Body of pancreas (tissue), 4 donors: ENCODE measurements at places on chromosomes 16 and 17. TPM values are rescaled to one million over a fixed set of nuclear protein-coding genes. Genes with fewer than 3 reads are reported as not detected.

- no peaks in the 10 kb centered on the region for H3K4me1 ChIP-seq
- no peak overlapping the region for H3K27ac ChIP-seq
- no peak for DNase-seq
- no peaks in the 10 kb centered on the region for H3K36me3 ChIP-seq
These were observed 31.0 kb downstream of the LDHD start for GRCh38 chr16:75085556-75085955.

GRCh38 chr16:61194573-61194972 lies 841.7 kb downstream of the CDH8 start:
- no peaks in the 10 kb centered on the region for H3K36me3 ChIP-seq
- no peak for DNase-seq
- no peak overlapping the region for H3K27ac ChIP-seq
- H3K4me1 ChIP-seq = no peaks in the 10 kb centered on the region
- no peak overlapping the region for H3K4me3 ChIP-seq

DNA sequence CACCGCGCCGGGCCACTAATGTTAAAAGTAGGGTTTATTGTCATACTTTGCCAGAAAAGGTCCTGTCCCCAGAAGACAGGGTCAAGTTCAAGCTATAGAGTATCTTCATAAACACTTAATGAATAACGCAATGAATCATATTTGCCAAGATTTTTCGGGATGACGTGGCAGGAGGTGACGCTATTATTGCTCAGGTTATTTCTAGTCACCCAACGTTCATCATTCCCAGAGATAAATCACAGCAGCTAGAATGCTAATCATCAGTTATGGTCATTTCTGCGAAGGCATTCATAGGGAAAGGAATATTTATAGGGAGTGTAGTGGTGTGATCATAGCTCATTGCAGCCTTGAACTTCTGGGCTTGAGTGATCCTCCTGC lies 2.0 kb downstream of the TMC5 start:
- no peak overlapping the region for H3K27ac ChIP-seq
- no peak for DNase-seq
- H3K4me1 ChIP-seq = peaks cover 12% of the 10 kb centered on the region
- no peaks in the 10 kb centered on the region for H3K27me3 ChIP-seq

- H3K4me1 ChIP-seq = no peaks in the 10 kb centered on the region
- H3K4me3 ChIP-seq = no peak overlapping the region
- H3K27me3 ChIP-seq = no peaks in the 10 kb centered on the region
- no peaks in the 10 kb centered on the region for H3K36me3 ChIP-seq
These were observed 159.1 kb downstream of the CDH11 start for GRCh38 chr16:64962786-64963185.

- no peaks in the 10 kb centered on the region for H3K36me3 ChIP-seq
- DNase-seq = no peak
- H3K4me1 ChIP-seq = peaks cover 6% of the 10 kb centered on the region
- H3K4me3 ChIP-seq = no peak overlapping the region
- no peak overlapping the region for H3K27ac ChIP-seq
These were observed 6.0 kb downstream of the HSDL1 start for GRCh38 chr16:84138824-84139627.

DNA sequence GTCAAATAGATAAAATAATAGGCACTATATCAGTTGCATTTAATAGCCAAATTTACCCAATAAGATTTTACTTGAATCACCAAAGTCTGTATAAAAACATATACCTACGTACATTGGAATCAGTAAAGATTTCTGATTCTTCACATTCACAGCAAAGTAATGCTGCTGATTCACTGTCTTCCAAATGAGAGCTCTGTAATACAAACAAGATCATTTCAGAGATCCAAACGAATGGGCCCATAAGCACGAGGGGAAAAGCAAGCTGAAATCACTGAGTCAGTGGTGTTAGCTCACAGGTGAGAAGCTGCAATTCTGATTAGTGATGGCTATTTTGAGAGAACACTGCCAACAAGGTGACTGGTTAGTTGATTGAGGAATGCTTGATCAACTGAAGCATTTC lies 81.3 kb downstream of the SSH2 start:
- H3K36me3 ChIP-seq = no peaks in the 10 kb centered on the region
- no peak for DNase-seq

GRCh38 chr16:74738816-74739215 lies 35.8 kb downstream of the FA2H start:
- no peaks in the 10 kb centered on the region for H3K27me3 ChIP-seq
- no peak overlapping the region for H3K27ac ChIP-seq
- DNase-seq = no peak
- H3K36me3 ChIP-seq = no peaks in the 10 kb centered on the region
- no peak overlapping the region for H3K4me3 ChIP-seq

GRCh38 chr16:66167564-66168291 lies 198.8 kb upstream of the CDH5 start:
- H3K27me3 ChIP-seq = no peaks in the 10 kb centered on the region
- H3K4me3 ChIP-seq = no peak overlapping the region
- no peaks in the 10 kb centered on the region for H3K4me1 ChIP-seq
- H3K27ac ChIP-seq = no peak overlapping the region

GRCh38 chr17:38685491-38685890 lies 10.7 kb upstream of the EPOP start:
- no peak for DNase-seq
- no peaks in the 10 kb centered on the region for H3K4me1 ChIP-seq
- H3K36me3 ChIP-seq = no peaks in the 10 kb centered on the region
- H3K4me3 ChIP-seq = no peak overlapping the region

DNA sequence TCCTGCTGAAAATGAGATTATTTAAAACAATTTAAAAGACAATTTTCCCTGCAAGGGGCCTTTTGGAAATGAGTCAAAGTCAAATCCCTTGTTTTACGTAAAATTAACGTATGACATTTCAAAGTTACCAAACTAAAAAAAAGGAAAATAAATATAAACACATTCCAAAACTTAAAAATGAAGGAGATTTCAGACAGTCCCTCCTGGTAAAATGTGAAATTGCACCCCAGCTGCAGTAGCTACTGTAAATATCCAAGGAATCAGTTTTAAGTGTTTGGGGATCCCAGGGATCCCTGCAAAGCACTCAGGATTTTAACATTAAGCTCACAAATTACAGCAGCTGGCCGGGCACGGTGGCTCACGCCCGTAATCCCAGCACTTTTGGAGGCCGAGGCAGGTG lies 63.3 kb downstream of the NXN start:
- H3K4me1 ChIP-seq = peaks cover 7% of the 10 kb centered on the region
- no peaks in the 10 kb centered on the region for H3K36me3 ChIP-seq
- H3K27ac ChIP-seq = no peak overlapping the region
- no peak overlapping the region for H3K4me3 ChIP-seq
- no peaks in the 10 kb centered on the region for H3K27me3 ChIP-seq
- no peak for DNase-seq

DNA sequence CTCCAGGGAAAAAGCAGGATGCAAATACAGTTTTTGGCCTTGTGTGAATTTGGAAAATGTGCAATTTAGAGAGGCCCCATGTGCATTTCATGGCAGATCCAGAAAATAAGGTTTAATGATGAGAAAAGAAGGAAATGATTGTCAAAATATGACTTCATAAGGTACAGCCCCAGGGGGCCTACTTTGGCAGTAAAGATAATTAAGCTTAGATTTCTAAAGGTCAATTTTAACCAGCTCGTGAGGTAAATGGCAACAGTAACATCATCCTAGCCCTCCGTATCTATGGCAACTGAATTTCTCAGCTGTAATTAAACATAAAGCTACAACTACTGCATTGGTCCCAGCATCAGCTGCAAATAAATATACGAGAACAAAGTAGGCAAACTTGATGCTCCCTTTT lies 30.0 kb upstream of the PRSS54 start:
- H3K27ac ChIP-seq = no peak overlapping the region
- H3K4me1 ChIP-seq = no peaks in the 10 kb centered on the region
- H3K36me3 ChIP-seq = no peaks in the 10 kb centered on the region
- H3K4me3 ChIP-seq = no peak overlapping the region
- DNase-seq = no peak

GRCh38 chr17:74130276-74130675 lies 73.2 kb upstream of the RPL38 start:
- H3K4me3 ChIP-seq = no peak overlapping the region
- H3K36me3 ChIP-seq = no peaks in the 10 kb centered on the region
- no peak overlapping the region for H3K27ac ChIP-seq

DNA sequence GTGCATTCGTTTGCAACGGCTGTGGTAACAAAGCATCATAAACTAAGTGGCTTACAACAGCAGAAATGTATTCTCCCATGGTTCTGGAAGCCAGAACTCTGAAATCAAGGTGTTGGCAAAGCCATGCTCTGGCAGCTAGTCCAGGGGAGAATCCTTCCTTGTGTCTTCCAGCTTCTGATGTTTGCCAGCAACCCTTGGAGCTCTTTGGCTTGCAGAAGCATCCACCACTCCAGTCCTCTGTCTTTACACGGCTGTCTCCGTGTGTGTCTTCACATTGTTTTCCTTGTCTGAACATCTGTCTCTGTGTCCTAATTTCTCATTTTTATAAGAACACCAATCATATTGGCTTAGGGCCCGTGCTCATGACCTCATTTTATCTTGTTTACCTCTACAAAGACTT lies 265.3 kb upstream of the HSBP1 start:
- no peaks in the 10 kb centered on the region for H3K4me1 ChIP-seq
- no peaks in the 10 kb centered on the region for H3K27me3 ChIP-seq
- no peak overlapping the region for H3K4me3 ChIP-seq
- H3K36me3 ChIP-seq = no peaks in the 10 kb centered on the region
- no peak for DNase-seq

GRCh38 chr17:29383686-29384085 lies 6.5 kb upstream of the TAOK1 start:
- no peak overlapping the region for H3K27ac ChIP-seq
- no peaks in the 10 kb centered on the region for H3K4me1 ChIP-seq
- no peak for DNase-seq
- H3K4me3 ChIP-seq = no peak overlapping the region
- H3K27me3 ChIP-seq = no peaks in the 10 kb centered on the region

- peak; percentile 89 for DNase-seq
- H3K4me3 ChIP-seq = no peak within 1 kb of the TSS
- H3K27ac ChIP-seq = peak within 1 kb of the TSS; percentile 93
- H3K4me1 ChIP-seq = peaks cover 80% of the 10 kb centered on the region
These were observed at the start of gene RPH3AL for GRCh38 chr17:352421-353212. Gene RPH3AL (minus strand): TSS chr17:352807. CDS start chr17:327543, 25,264 bp downstream.

DNA sequence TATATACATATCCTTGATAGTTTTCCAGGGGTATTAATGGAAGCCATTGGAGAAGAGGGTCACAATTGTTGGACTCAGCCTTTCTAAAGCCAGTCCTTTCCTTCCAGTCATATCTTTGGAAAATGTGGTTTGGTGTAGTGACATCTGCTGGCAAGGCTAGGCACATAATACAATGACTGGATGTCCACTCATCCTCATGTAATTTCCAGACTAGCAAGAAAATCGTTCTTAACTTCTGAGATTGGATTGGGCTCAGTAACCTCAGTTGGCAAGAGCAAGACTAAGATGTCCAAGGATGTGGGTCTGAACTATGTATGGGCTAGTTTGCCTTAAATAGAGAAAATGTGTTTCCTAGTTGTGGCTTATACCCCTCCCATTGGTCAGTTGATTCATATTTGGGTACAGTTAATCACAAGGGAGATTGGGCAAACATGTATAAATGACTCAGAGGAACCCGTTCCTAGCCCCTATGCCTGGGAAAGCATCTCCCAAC lies 8.7 kb upstream of the KAT7 start:
- DNase-seq = peak; percentile 67
- no peaks in the 10 kb centered on the region for H3K27me3 ChIP-seq
- H3K4me1 ChIP-seq = no peaks in the 10 kb centered on the region
- H3K36me3 ChIP-seq = no peaks in the 10 kb centered on the region
- no peak overlapping the region for H3K4me3 ChIP-seq

- H3K27me3 ChIP-seq = no peaks in the 10 kb centered on the region
- H3K4me1 ChIP-seq = peaks cover 11% of the 10 kb centered on the region
- no peak for DNase-seq
These were observed 60.5 kb downstream of the TMEM132E start for GRCh38 chr17:34639706-34640425.

DNA sequence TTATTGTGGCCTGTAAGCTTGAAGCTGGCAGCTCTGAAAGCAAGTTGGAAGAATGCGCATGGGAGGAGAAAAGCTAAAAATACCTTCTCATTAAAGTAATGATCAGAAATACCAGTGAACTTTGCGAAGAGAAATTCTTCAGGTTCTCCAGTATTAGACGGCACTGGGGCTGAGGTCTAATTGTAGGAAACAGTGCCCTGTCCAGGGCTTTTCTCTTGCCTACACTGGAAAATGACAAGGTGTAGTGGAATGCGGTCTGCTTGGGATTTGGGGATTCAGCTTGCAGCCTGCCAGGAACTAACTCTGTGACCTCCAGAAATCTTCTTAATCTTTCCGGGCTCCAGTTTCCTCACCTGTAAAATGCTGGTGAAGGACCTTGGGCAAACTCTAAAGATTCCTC lies 53.3 kb upstream of the KCNJ16 start:
- H3K27me3 ChIP-seq = no peaks in the 10 kb centered on the region
- no peaks in the 10 kb centered on the region for H3K36me3 ChIP-seq
- DNase-seq = no peak
- no peaks in the 10 kb centered on the region for H3K4me1 ChIP-seq
- no peak overlapping the region for H3K27ac ChIP-seq

GRCh38 chr17:18157354-18157985 lies 26.2 kb upstream of the ALKBH5 start:
- no peak overlapping the region for H3K4me3 ChIP-seq
- no peaks in the 10 kb centered on the region for H3K36me3 ChIP-seq
- H3K4me1 ChIP-seq = peaks cover 18% of the 10 kb centered on the region
- DNase-seq = no peak
- peak overlapping the region; percentile 4 for H3K27ac ChIP-seq
- no peaks in the 10 kb centered on the region for H3K27me3 ChIP-seq

GRCh38 chr16:69328854-69329316 lies 1.5 kb downstream of the PDF start:
- no peak for DNase-seq
- H3K4me1 ChIP-seq = peaks cover 64% of the 10 kb centered on the region
- H3K36me3 ChIP-seq = peaks cover 3% of the 10 kb centered on the region

DNA sequence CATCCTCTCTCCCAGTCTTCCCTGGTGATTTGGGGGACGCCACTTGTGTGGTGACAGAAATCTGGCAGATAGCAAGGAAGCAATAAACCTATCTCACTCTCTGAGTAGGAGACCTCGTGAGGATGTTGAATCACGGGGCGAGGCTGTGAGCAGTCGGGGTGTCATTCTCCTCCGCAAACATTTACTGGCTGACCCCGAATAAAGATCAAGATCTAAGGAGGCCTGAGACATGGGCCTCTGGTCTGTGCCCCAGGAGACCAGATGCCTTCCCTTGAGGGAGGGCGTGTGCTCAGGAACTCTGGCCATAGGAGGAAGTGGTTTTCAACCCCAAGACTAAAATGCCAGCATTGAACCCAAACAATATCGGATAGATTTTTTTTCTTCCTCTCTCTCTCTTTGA lies 53.1 kb downstream of the FOXL1 start:
- H3K4me3 ChIP-seq = no peak overlapping the region
- DNase-seq = no peak
- no peaks in the 10 kb centered on the region for H3K36me3 ChIP-seq
- no peak overlapping the region for H3K27ac ChIP-seq

FOXN1 gene
- not detected for total RNA-seq

CDK5R1 gene
- total RNA-seq = 1.0 TPM

NEUROD2 gene
- total RNA-seq = not detected

SLFN14 gene
- total RNA-seq = not detected

TMEM238L gene
- not detected for total RNA-seq

PTX4 gene
- not detected for total RNA-seq

DPEP3 gene
- total RNA-seq = not detected

CAMKK1 gene
- 9.2 TPM for total RNA-seq
